ENCODE measurements at places on chromosomes 6 and 20. TPM values are rescaled to one million over a fixed set of nuclear protein-coding genes. Genes with fewer than 3 reads are reported as not detected.

The NINL gene
- 1.6 TPM for total RNA-seq

The HTR1B gene
- total RNA-seq, result not detected

- peaks cover 5% of the 10 kb centered on the region for H3K4me1 ChIP-seq
- no peaks in the 10 kb centered on the region for H3K36me3 ChIP-seq
- H3K27me3 ChIP-seq, result no peaks in the 10 kb centered on the region
- peak within 1 kb of the TSS; percentile 97 for H3K4me3 ChIP-seq
Observed at GRCh38 chr20:5001174-5002076, at the start of gene SLC23A2. SLC23A2 (minus strand) TSS chr20:5001510; CDS start chr20:4932562, 68,948 bp downstream.

GRCh38 chr20:23705895-23706294 is 17.1 kb upstream of the CST4 start:
- DNase-seq, result no peak
- no peaks in the 10 kb centered on the region for H3K36me3 ChIP-seq
- H3K27ac ChIP-seq, result no peak overlapping the region
- H3K4me1 ChIP-seq, result no peaks in the 10 kb centered on the region
- H3K27me3 ChIP-seq, result no peaks in the 10 kb centered on the region

GRCh38 chr6:35931120-35931561 is 10.2 kb upstream of the SRPK1 start:
- H3K27me3 ChIP-seq, result no peaks in the 10 kb centered on the region
- no peak for DNase-seq
- H3K36me3 ChIP-seq, result no peaks in the 10 kb centered on the region
- H3K4me3 ChIP-seq, result no peak overlapping the region

DNA sequence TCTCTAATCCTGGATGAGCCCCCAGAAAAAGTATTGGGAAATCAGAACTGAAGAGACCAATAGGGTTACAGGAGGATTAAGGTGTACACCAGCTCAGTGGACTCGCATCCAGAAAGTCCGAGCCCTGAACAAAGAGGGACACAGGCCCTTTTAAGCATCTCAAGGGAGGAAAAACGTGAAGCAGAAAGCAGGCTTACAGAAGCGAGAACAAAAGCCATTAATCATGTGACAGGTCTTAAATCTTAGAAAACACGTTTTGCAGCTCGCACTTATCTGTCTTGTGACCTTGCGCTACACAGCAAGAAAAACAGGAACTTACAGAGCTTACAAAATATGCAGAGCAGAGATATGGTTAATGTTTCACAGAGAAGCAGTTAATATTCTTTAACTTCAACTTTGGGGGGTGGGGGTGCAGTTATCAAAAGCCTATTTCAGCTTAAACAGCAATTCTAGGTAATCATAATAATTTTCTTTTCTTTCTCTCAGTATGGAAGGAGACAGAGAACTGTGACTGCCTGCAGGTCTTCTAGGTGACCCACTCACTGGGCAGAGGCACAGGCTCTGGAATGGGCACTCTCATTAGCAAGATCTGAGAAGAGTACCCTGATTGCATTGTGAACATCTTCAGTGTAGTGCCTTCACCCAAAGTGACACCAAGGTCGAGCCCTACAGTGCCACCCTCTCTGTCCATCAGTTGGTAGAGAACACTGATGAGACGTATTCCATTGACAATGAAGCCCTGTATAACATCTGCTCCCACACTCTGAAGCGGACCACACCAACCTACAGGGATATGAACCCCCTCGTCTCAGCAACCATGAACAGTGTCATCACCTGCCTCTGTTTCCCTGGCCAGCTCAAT is 65.0 kb upstream of the MOCS1 start:
- no peak overlapping the region for H3K27ac ChIP-seq
- no peak for DNase-seq
- H3K4me1 ChIP-seq, result no peaks in the 10 kb centered on the region
- no peaks in the 10 kb centered on the region for H3K36me3 ChIP-seq
- H3K4me3 ChIP-seq, result no peak overlapping the region
- H3K27me3 ChIP-seq, result no peaks in the 10 kb centered on the region

GRCh38 chr20:7742479-7742878 is 197.8 kb downstream of the HAO1 start:
- no peaks in the 10 kb centered on the region for H3K36me3 ChIP-seq
- H3K4me1 ChIP-seq, result no peaks in the 10 kb centered on the region
- H3K27ac ChIP-seq, result no peak overlapping the region
- no peak overlapping the region for H3K4me3 ChIP-seq
